ENCODE measurements at places on chromosomes 7 and 10.

DNA sequence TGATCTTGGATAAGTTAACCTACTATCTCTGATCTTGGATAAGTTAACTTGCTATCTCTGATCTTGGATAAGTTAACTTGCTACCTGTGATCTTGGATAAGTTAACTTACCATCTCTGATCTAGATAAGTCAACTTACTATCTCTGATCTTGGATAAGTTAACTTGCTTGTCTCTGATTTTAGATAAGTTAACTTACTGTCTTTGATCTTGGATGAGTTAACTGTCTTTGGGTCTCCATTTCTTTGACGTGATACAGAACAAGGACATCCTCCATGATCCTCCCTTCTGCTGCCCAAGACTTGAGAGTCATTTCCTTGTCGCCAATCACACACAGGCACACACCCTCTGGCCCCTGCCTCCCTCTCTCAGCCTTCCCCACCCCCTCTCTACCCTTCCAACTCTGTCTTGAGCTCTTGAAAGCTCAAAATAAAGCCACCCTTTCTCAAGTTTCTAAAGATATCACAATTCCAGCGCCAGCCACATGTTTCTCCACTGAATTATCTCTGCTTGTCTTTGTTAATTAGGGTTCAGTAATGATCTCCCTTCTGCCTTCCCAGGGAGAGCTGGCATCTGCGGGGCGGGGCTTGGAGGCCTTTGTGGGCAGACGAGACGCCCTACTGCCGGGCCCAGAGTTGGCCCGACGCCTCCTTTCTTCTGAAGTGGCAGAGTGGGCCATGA is 85.1 kb upstream of the GTF2I start:
- no peak for DNase-seq

DNA sequence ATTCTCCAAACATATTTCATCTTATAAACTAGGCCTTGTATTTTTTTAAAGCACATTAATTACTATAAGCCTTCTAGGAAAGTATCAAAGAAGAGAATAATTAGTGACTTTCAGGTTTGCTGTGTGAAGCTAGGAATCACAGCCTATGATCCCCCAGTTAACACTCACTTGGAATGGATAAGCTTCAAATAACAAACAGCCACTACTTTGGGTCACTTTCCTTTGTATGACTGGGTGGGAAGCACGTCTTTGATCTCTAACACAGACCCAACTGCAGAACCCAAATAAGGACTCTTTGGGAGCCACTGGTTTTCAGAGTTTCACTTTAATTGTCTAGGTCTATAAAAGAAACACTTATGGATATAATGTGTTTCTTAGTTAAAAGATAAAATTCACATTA is 769.3 kb downstream of the MAGI2 start:
- no peak for DNase-seq

DNA sequence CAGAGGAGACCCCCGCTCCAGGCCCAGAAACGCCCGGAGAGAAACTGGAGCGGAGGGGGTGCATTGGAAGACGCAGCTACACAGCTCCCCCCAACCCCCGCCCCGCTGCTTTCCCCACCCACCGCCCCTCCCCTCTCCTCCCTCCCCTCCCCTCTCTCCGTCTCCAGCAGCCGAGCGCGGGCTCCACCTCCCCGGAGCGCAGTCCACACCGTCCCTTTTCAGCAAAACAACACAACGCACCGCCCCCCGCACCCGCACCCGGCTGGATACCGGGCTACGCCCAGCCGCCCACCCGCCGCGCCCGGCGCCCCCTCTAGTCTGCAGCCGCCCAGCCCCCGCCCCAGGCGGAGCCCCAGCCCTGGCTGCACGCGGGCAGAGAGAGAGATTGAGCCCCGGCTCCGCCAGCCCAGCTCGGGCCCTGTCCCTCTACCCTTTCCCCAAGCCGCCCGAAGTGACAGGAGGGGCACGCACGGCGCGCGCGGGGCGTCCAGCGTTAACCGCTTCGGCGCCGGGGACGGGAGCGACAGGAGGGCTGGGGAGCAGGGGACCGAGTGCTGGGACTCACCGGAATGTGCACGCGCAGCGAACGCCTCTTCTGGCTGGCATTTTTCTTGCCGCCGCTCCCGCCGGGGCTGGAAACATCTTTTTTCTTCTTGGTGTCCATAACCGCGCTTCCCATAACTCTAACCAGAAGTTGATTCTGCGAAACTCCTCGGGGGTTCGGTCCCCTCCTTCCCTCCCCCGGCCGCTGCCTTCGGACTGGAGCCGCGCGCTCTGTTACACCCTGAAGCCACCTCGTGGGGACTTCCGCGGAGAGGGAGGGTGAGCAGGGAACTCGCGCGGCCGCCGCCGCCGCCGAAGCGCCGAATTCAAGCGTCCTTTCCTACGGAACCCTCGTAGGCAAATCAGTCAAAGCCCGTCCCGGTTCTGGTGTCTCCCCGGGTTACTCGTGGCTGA is 695 bp downstream of the PRKAG2 start:
- DNase-seq = no peak

DNA sequence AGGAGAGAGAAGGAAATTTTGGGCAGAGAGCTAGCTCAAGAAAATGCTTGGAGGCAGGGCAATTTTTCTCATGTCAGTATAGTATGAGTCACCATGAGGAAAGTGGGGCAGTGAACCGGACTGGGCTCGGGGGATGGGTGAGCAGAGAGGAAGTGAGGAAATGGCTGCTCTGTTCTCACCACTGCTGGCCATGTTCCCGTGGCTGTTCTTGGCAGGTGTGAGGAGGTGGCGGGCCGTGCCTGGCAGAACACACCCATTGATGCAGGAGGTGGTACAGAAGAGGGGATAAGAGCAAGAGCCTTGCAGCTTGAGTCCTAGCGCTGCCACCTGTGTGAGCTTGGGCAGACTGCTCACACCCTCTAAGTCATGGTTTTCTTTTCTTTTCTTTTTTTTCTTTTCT is 304.4 kb upstream of the LYZL1 start:
- DNase-seq = no peak

GRCh38 chr7:8178353-8178752 is 83.6 kb downstream of the ICA1 start:
- DNase-seq = no peak

DNA sequence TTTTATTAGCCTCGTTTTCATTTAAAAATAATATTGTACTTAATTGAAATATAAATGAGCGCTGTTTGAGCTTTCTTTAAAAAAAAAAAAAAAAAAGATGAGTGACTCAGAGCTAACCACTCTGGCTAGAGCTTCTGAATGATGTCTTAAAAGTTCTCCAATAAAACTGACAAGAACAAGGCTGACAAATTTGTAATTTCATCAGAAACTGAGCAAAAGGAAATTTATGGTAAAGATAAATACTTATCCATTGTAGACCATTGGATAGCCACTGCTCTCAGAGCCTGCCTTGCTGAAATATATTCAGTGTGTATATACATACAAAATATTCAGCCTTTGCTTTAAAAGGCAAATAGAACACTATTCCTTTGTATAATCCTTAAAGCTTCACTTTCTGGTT is 91.2 kb upstream of the OIT3 start:
- DNase-seq = no peak

- no peak for DNase-seq
These were observed 4.8 kb downstream of the INA start for GRCh38 chr10:103281753-103282152.

DNA sequence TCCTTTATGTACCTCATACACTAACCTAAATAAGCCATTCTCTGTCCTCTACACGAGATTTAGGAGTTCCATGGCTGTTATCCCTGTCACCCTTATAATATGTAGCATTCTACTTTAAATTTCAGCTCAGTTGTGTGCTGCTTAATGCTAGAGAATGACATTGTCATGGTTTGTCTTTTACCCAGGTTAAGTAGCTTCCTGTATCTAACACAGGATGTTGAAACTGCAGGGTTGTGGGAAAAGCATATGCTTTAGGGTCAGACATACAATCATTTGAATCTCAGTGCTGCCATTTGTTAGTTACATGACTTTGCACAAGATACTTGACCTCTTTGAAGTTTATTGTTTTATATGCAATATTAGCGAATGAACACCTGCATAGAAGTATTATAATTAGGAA is 235.1 kb upstream of the CACNA2D1 start:
- no peak for DNase-seq

DNA sequence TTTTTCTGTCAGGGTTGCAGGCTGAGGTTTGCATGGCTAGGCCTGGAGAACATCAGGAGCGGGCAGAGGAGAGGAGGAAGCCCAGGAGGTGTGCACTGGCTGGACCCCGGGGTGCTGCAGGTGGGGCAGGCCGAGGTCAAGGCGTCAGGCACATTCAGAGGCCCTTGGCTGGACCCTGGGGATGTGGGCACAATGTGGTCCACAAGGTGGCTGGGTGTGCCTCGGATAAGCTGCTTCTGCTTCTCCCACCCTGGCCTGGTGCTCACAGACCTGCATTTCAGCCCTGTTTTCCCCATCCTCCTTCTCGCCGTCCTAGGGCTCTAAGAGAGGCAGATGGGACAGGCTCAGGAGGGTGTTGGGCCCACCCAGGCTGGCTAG is 108.2 kb downstream of the ADCY1 start:
- no peak for DNase-seq

DNA sequence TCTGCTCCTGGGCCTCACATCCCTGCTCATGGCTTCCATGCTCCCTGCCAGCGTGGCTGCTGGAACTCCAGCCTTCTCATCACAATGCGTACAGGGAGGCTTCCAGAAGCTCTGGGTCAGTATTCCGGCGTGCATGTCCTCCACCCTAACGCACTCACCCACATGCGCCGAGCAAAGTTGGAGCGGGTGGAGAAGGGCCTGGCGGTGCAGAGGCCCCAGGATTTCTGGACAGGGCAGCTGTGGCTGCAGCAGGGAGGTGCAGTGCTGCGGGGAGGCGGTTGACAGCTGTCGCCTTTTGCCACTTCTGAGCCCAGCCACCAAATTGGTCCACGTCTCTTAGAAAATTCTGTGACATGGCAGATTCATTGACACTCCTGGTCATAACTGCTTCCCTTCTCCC is 33.6 kb upstream of the FAM20C start:
- DNase-seq = no peak

DNA sequence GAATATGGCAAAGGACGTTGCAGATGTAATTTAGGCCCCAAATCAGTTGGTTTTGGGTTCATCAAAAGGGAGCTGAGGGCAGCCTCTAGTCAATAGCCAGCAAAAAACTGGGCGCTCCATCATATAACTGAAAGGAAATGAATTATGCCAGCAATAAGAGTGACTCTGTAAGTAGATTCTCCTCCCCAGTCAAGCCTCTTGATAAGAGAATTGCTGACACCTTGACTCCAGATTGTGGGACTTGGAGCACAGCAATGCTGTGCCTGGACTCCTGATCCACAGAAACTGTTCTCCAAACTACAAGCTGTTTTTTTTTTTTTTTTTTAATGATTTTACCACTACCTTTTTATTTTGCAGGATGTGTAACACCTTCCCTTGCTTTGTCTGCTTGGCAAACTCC is 25.5 kb downstream of the ZFAND4 start:
- DNase-seq = no peak

- DNase-seq = no peak
These were observed 140.0 kb downstream of the CHCHD3 start for GRCh38 chr7:132941905-132942304.

- DNase-seq = no peak
These were observed 147.1 kb upstream of the GDF10 start for GRCh38 chr10:47152861-47153349.

DNA sequence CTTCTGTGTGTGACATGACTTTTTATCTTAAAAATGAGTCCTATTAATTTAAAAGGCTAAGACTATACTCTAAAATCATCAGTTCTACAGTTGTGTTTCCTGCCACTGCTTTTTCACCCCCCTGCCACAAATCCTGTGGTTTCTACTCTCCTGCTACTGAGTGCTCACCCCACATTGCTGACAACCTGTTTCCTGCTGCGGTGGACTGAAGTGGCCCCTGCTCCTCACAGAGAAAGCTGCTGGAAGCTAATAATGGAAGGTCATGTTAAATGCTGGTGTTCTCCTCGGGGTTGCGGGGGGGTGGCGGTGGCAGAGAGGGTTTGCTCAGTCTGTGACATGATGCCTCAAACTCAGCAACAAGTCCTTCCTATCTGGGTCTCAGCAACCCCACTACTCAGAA is 113.2 kb upstream of the INHBA start:
- DNase-seq = no peak

DNA sequence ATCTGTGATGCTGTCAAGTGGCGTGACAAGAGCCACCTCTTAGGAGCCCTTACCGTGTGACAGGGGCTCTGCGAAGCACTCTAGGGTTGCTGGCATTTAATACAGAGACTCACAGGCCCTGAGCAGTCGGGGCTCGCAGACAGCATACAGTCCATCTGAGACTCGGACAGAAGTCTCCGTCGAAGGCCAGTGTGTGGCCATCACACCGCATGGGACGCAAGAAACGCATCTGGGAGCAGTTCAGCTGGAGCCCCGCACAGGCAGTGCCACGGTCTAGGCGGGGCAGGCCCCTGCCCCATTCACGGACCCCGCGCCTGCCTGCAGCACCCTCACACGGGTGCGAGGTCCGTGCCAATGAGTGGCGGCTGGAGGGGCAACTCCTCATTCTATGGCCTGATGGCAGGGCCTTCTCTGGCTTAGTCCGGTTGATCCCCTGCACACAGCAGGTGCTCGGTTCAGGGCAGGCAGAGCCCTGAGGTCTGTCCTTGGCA is 33.6 kb downstream of the IQCE start:
- no peak for DNase-seq

GRCh38 chr7:39527296-39527695 is 38.9 kb upstream of the YAE1 start:
- DNase-seq = no peak

DNA sequence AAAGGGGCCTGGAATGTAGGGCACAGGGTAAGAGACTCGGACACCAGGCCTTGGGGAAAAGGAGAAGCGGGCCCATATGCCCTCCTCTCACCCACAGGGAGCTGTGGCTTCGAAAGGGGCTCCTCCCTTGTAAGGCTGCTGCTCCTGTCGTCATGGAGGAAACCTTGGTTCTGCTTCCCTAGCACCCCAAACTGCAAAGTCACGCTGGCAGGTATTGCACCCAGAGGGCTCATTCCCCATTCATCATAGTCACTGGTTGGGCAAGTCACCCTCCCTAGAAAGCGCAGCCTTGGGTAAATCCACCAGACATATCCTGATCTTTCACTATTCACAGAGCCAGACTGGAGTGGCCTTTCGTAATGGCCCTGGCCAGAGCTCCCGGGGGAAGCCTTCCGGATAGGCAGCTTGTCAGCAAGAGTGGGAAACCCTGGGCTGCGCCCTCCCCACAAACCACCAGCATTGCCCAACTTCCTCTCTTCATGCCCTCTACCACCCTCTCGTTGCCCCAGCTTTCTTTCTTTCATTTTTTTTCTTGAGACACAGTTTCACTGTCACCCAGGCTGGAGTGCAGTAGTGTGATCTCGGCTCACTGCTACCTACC is 121.0 kb downstream of the HIP1 start:
- no peak for DNase-seq

GRCh38 chr10:94963901-94964300 is 25.4 kb downstream of the CYP2C9 start:
- no peak for DNase-seq

DNA sequence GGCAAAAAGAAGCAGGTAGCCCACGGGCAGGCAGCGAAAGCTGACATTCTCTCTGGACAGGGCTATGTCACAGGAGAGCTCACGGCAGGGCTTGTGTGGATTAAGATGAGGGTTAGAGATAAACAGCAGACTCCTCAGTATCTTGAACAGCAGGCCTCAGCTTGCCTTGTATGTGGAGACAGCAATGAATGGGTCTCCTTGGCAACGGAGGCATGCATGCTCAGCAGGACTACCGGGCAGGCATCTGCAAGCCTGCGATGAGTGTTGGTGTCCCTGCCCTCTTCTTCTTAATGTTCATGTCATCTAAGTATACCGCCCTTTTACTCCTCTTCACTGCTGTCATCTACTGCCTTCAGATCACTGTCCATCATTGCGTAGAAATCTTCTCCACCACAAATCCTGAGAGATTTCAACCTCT is 81.9 kb upstream of the C1GALT1 start:
- no peak for DNase-seq
